ENCODE measurements at places on chromosomes 5 and 9.

DNA sequence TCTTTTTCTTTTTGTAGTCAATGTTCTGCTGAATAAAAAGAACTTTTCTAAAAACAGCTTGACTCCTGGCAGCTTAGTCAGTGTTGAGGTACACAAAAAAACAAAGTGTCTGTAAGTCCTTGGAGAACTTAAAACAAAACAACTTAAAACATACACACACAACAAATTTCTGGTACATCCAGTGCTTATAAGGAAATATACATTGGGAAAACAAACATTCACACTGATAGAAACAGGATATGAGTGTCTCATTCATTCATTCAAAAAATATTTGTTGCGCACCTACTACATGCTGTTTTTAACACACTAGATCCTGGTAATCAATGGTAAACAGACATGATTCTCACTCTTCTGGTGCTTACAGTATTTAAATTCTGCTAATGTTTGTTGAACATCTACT, 27.4 kb upstream of the MEGF9 start:
- no peak for DNase-seq

GRCh38 chr5:55037046-55037771, 13.2 kb downstream of the GZMK start:
- no peak for DNase-seq

DNA sequence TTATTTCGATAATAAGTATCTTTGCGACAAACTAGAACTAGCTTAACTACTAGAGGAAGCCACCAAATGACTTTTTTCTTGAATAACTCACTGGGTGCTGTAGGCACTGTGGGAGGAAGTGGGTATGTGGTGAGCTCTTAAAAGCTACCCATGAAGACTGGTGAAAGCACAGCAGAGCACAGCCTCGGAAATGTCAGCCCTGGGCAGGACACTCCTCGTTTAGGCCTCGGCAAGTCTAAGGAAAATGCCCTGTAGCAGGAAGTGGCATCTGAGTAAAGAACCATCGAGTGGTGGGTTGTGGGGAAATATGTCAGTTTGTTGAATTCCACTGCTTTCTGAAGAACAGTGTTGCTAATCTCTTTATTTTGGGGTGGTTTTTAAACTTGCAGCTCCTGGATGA, 44.0 kb upstream of the NCS1 start:
- DNase-seq, result peak; percentile 89

- DNase-seq, result no peak
Measured at GRCh38 chr9:113598883-113599282, 135.4 kb downstream of the RGS3 start.
